ENCODE measurements at places on chromosomes 5 and 9.
A peak's percentile ranks its signal among the peaks of the same experiment; 100 is the strongest.

- DNase-seq = no peak
These were observed 30.5 kb upstream of the EEIG1 start for GRCh38 chr9:128011071-128011817.

DNA sequence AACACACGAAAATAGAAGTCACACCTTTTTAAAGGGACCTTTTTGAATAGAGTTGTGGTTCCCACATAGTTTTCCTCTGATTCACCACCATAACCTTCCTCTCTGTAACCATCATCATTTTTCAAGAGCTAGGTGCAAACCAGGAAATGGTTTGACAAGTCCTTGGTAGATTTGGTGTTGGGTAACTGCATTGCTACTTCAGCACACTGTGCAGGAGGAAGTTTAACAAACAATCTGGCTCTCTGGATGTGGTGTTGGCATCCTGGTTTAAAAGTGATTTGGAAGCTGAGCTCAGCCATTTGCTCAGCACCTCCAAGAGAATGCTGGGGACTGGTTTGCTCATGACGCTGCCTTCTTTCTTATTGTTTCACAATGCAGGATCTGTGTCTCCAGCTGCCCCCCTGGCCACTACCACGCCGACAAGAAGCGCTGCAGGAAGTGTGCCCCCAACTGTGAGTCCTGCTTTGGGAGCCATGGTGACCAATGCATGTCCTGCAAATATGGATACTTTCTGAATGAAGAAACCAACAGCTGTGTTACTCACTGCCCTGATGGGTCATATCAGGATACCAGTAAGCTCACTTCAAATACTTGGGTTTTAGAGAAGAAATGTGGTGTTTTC is 213.1 kb downstream of the RFK start:
- DNase-seq = peak; percentile 73

DNA sequence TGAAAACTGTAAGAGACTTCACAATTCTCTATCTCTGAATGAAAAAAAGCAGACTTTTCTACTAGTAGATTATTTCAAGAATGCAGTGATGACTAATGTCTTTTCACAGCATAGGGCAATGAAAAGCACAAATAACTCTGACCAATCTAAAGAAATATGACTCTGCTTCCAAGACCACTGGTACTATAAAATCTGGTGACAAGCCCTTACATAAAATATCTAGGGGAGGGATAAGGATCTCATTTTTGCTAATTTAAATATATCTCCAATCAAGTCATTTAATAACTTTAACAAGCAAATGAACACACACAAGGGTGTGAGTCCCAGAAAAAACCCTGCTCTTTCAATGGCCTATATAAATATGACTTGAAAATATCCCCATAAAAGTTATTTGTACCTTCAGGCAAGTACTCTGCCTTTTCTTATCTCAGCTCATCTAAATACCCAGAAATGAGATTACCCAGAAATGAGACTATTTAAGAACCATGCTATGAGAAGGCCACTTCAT is 105.2 kb downstream of the GNAQ start:
- DNase-seq = peak; percentile 83

DNA sequence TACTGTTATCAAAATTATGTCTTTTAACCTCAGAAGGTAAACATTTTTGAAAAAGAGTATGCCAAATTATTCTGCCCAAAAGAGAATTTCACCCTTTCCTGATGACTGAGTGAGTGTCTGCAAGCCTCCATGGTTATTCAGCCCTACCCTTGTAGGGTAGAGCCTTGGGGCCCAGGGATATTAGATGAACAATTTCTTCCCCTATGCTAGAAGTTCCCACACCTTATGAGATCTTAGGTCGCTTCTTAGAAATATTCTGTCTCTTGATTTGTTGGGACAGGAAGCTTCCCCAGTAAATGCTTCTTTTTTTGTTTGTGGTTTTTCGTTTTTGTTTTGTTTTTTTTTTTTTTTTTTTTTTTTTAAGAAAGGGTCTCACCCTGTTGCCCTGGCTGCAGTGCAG is 3.1 kb downstream of the CRB2 start:
- DNase-seq = no peak

GRCh38 chr5:162995568-162995967 is 441.8 kb upstream of the CCNG1 start:
- DNase-seq = no peak

GRCh38 chr5:173743641-173744343 is 127.3 kb upstream of the BOD1 start:
- no peak for DNase-seq

GRCh38 chr5:175693741-175694140 is 35.9 kb downstream of the HRH2 start:
- no peak for DNase-seq

GRCh38 chr9:77759391-77759790 is 111.3 kb upstream of the GNA14 start:
- DNase-seq = no peak

All from fibroblast of skin of right biceps (primary cell).